ENCODE measurements at places on chromosomes 13 and 19. TPM values are rescaled to one million over a fixed set of nuclear protein-coding genes. Genes with fewer than 3 reads are reported as not detected.

NRTN gene
- not detected for total RNA-seq

KRTDAP gene
- total RNA-seq: not detected

MVB12A gene
- total RNA-seq: 44.7 TPM

CNFN gene
- total RNA-seq: not detected

CYSLTR2 gene
- not detected for total RNA-seq

ZNF574 gene
- total RNA-seq: 4.7 TPM

MEGF8 gene
- total RNA-seq: 20.0 TPM

EDNRB gene
- 23.3 TPM for total RNA-seq

ATP4B gene
- total RNA-seq: not detected

SSBP4 gene
- total RNA-seq: 76.4 TPM

THSD1 gene
- total RNA-seq: 4.8 TPM
